ENCODE measurements at places on chromosomes 4 and X. TPM values are rescaled to one million over a fixed set of nuclear protein-coding genes. Genes with fewer than 3 reads are reported as not detected.

DNA sequence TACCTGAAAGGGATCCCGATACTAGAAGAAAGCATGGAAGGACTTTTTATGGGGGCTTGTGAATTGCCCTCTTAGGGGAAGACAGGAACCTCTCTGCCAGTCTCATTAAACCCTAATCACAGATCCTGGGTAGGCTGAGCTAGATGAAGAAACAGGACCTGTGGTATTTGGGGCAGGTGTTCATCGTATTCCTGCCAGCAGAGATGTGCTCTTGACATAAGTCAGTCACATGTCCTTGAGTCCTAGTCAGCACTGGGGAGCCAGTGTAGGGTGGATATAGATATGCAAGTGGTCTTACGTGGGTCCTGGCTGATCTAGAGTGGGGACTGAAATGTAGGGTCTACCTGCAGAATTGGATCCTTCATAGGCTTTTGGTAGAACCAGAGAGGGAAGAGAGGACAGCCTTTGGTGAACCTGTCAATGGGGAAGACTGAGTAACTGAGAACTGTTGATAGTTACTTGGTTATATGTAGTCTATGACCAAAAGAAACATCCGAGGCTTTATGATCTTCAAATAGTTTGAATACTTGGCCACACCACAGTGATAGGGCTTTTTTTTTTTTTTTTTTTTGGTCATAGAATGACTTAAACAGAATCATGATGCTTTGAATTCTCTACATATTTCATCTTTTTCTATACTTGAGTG, 63.5 kb upstream of the WDR1 start:
- peak; percentile 71 for DNase-seq
- peaks cover 9% of the 10 kb centered on the region for H3K36me3 ChIP-seq
- peaks cover 74% of the 10 kb centered on the region for H3K4me1 ChIP-seq
- peak overlapping the region; percentile 64 for H3K4me3 ChIP-seq

DNA sequence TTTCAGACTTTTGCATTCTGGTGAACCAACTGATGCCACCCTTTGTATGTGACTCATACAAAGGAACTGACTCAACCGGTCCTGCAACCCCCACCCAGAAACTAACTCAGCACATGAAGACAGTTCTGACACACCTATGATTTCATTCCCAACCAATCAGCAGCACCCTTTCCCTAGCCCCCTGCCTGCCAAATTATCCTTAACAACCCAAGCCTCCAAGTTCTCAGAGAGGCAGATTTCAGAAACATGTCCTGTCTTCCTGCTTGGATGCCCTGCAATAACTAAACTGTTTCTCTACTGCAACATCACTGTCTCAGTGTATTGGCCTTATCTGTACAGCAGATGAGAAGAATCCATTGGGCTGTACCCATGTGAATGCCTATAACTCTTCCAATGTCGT, 284.7 kb downstream of the CAMK2D start:
- H3K4me3 ChIP-seq = no peak overlapping the region
- H3K4me1 ChIP-seq = peaks cover 47% of the 10 kb centered on the region
- DNase-seq = peak; percentile 18
- H3K36me3 ChIP-seq = peaks cover 44% of the 10 kb centered on the region
- no peaks in the 10 kb centered on the region for H3K27me3 ChIP-seq

The GABRG1 gene
- total RNA-seq = not detected

GRCh38 chr4:6710996-6711395, 1.3 kb upstream of the MRFAP1L1 start:
- H3K27ac ChIP-seq = no peak overlapping the region
- H3K27me3 ChIP-seq = peaks cover 5% of the 10 kb centered on the region
- peaks cover 50% of the 10 kb centered on the region for H3K36me3 ChIP-seq
- no peak overlapping the region for H3K4me3 ChIP-seq
- DNase-seq = no peak
- H3K4me1 ChIP-seq = peaks cover 48% of the 10 kb centered on the region

The DOK7 gene
- not detected for total RNA-seq

The TMEM128 gene
- 20.1 TPM for total RNA-seq
